ENCODE measurements at places on chromosomes 3 and 15.

- no peak for DNase-seq
Measured at GRCh38 chr3:48930590-48930989, 11.9 kb downstream of the ARIH2 start.

- no peak for DNase-seq
Measured at GRCh38 chr15:39031596-39031995, 467.0 kb upstream of the RASGRP1 start.

DNA sequence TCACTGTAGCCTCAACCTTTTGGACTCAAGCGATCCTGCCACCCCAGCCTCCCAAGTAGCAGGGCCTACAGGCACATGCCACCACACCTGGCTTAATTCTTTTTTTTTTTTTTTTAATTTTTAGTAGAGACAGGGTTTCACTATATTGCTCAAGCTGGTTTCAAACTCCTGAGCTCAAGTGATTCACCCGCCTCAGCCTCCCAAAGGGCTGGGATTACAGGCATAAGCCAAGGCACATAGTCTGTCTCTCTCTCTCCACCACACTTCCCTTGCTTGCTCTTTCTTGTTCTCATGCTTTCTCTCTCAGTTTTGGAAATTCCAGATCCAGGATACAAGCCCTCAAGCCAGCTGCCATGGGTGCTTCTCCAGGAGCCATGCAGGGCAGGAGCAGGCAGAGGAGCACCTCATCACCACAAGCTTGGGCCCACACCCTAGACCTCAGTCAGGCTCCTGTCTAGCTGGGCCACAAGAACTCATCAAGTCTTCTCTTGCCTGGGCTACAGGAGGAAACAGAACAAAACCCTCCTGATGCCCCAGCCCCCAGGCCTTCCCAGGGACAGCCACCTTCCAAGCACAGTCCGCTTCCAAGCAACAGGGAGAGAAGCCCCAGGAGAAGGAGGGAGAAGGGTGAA is 145.3 kb upstream of the LPP start:
- DNase-seq = no peak

- DNase-seq = peak; percentile 58
Measured at GRCh38 chr15:29045717-29046116, 159.9 kb downstream of the APBA2 start.

- DNase-seq = no peak
Measured at GRCh38 chr15:74378848-74379247, 11.4 kb upstream of the CYP11A1 start.

GRCh38 chr15:56812221-56812620 is 78.9 kb upstream of the ZNF280D start:
- no peak for DNase-seq

- no peak for DNase-seq
Measured at GRCh38 chr15:62591842-62592838, 427.1 kb upstream of the C2CD4B start.

DNA sequence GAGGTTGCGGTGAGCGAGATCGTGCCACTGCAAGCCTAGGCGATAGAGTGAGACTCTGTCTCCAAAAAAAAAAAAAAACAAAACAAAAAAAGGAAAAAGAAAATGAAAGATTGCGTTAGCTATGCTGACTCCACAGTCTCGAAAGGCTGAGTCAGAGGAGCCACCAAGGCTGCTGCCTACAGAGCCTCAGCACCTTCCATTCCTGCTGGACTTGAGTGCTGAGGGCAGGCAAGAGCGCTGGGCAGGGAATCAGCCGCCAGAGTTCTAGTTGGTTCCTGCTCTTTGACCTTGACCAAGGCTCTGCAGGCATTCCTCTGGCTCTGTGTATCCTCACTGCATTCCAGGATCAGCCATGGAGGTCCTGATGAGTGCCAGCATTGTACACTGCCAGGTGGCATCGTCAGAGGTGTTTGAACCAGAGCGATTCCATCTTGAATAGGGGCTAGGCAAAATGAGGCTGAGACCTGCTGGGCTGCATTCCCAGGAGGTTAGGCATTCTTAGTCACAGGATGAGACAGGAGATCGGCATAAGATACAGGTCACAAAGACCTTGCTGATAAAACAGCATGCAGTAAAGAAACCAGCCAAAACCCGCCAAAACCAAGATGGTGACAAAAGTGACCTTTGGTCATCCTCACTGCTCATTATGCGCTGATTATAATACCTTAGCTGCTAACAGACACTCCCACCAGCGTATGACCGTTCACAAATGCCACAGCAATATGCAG is 5.9 kb downstream of the MESP2 start:
- no peak for DNase-seq

DNA sequence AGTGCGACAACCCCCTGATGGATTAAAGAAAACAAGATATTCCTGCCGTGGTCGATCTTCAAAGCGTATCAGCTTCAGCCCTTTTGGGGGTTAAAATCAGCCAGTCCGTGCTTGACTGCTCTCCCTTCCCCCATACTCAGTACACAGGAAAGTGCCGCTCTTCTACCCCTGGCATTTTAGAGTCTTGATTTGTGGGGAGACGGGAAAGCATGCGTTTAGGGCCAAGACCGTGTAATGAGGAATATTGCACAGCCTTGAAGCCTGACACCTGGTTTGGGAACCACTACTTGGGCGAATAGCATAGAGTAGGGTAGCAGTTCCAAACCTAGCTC is 540 bp upstream of the EDC3 start:
- DNase-seq = no peak

DNA sequence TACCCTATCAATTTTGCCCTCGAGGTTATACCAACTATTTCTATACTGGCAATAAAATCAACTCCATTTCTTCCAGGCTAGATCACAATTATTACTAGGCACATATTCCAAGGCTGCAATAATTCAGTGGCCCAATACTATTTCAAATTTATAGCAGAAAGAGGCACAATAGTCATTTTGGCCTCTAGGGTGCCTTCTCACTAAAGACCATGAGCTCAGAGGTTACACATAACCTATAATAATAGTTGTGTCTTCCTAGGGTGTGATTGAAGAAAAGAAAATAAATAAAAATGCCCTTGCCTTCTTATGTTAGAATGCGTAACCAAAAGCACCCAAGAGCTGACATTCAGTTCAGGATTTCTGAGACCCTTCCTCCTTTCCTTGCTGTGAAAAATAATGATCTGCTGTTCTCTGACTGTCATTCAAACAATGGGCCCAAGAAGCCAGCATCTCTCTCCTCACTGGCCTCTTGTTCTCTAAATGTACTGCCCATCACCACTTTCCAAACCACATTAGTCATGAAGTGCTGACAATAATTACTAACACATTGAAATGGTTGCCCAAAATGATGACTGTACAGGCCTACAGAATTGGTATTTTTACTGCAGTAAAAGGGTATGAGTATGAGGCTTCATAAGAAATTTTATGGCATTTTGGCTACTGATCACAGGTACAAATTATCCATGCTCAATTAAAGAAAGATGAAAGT is 244.8 kb downstream of the LRRN1 start:
- DNase-seq = peak; percentile 15

DNA sequence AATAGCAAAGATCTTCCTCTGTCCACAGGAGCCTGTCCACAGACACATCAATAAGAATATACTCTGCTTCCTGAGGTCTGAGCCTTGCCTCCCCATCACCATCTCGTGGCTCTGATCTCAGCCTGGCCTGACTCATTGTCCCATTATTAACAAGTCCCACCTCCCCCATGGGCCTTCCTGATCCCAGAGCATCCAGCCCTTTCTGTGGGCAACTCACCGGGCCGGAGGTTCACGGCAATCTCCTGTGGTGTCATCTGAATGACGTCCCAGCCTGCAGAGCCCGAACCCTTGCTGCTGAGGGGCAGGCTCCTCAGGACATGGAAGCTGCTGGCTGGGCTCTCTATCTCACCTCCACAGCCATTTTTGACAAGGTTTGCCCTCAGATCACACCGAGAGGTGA is 28.1 kb downstream of the ITGB5 start:
- DNase-seq = no peak

GRCh38 chr3:138210528-138210927 is 23.4 kb downstream of the ARMC8 start:
- DNase-seq = no peak

DNA sequence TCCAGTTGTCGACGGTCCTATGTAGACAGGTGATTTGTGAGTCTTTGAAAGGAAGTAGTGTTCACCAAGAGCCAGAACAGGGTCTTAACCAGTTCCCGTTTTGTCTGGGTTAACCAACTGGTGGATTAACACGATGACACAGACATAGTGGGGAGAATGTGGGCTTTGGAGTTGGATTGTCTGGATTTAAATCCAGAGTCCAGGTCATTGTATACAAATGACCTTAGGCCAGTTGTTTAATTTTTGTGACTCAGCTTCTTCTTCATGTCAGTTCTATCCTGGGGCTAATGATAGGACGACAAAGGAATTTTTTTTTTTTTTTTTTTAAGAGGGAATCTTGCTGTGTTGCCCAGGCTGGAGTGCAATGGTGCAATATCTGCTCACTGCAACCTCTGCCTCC is 126.7 kb downstream of the LPP start:
- no peak for DNase-seq

All from COLO829 (cell line).